ENCODE measurements at places on chromosomes 1 and 21.

- DNase-seq = no peak
Observed at GRCh38 chr1:216632980-216633379, 90.2 kb downstream of the ESRRG start.

GRCh38 chr1:115201598-115201997, 112.3 kb upstream of the TSPAN2 start:
- DNase-seq = no peak

GRCh38 chr1:248621770-248622169, 13.1 kb downstream of the OR2T11 start:
- DNase-seq = no peak

GRCh38 chr1:183583466-183583865, 6.8 kb downstream of the NCF2 start:
- DNase-seq = no peak

DNA sequence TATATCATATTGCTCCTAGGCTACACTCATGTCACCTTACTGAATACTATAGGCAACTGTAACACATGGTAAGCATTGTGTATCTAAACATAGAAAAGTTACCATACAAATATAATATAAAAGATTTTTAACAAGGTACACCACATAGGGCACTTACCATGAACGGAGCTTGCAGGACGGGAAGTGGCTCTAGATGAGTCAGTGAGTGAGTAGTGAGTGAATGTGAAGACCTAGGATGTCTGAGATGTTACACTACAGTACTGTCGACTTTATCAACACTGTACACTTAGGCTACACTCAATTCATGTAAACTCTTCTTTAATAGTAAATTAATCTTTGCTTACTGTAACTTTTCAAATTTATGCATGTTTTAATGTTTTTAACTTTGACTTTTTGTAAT, 81.0 kb upstream of the PLD5 start:
- no peak for DNase-seq

GRCh38 chr1:46244656-46245371, 2.7 kb upstream of the RAD54L start:
- peak; percentile 27 for DNase-seq

DNA sequence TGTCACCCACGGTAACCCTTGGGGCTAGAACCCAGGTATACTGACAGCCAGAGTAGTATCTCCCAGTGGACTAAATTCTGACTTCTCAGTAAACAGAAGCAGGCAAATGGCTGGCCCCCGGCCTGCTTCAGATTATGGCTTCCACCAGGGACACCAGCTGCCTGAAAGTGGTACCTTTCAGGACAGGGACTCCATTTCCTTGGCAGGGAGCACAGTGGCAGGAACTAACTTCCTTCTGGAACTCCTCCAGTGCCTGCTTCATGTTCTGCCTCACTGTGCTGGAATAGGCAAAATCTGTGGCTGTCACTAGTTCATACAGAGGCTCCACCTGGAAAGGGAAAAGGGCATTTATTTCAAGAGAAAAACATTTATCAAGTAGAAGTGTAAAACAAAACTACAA, 32.7 kb downstream of the C8B start:
- DNase-seq = no peak

- DNase-seq = peak; percentile 45
Observed at GRCh38 chr1:40476924-40477677, at the start of gene ZFP69. ZFP69 (plus strand) TSS chr1:40477290; CDS start chr1:40479362, 2,072 bp downstream.

- no peak for DNase-seq
Observed at GRCh38 chr1:235702412-235702811, 52.8 kb upstream of the GNG4 start.

- no peak for DNase-seq
Observed at GRCh38 chr1:75127916-75128717, 6.1 kb upstream of the LHX8 start.

DNA sequence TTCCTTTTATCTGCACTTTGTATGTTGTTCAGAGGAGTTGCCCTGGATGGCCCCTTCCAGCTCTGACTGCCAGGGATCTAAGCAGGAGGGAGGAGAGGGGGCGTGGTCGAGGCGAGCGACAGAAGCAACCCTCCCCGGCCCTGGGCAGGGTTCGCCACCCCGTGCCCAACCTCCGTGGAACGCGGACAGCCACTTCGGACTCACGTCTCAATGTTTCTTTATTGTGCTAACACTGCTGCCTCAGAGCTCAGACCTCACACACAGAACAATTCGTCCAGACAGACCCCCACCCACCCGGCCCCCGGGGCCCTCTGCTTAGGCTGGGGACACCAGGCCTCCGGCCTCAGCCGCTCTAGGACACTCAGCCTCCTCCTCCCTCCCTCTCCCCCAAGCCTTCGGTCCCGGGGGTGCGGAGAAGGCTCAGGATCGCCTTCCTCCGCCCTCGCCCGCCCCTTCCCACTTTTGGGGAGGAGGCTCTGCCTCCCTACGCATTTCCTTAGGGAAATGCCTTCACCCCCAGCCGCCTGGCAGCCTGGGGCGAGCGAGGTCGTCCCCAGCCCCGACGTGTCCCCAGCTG, 8.3 kb downstream of the VSIG8 start:
- DNase-seq = peak; percentile 47

DNA sequence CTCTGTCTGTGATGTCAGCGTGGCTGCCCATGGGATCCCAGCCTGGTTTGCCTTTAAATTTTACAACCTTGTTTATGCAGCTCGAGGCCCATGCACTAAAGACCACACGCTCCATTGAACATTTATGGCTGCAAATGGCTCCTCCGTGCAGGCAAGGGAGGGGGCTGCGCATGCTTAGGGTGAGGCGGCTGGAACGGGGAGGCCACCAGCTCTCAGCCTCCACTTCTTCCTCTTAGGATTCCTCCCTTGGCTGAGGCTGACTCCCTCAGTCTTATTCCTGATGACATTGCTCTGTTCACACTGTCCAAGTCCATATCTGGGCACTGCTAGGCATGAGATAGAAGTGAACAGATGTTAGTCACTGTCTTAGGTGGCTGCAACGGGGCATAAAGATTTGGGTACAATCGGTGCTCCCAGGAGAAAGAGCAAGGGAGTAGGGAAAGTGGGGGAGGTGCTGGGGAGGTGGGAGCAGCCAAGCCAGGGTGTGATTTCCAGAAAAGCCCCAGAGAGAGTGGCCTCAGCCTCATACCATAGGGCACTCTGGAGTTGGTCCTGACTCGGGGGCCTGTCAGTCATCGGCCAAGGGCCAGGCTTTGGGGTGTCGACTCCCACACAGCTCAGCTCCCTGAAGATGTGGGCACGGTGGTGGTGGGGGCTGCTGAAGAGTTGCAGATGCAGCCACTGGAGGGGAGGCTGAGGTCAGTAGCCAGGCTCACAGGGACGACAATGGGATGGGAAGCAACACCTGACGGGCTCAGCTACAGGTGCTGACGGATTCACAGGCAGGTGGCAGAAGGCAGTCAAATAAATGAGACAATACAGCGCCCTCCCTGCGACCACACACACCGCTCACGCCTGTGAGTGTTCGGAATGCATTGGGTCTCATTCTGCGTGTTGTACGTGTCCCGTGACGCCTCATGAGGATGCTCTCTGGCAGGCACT, 37.3 kb upstream of the ACTL8 start:
- no peak for DNase-seq

GRCh38 chr1:94805912-94806311, 14.2 kb upstream of the SLC44A3 start:
- DNase-seq = peak; percentile 72

- DNase-seq = peak; percentile 69
Observed at GRCh38 chr1:205588636-205589035, 43.2 kb downstream of the ELK4 start.

- peak; percentile 96 for DNase-seq
Observed at GRCh38 chr1:32724678-32725614, 22.4 kb upstream of the SYNC start.

GRCh38 chr1:190207733-190208132, 269.9 kb downstream of the BRINP3 start:
- DNase-seq = no peak

GRCh38 chr1:100538913-100539835, 1.2 kb downstream of the GPR88 start:
- no peak for DNase-seq

DNA sequence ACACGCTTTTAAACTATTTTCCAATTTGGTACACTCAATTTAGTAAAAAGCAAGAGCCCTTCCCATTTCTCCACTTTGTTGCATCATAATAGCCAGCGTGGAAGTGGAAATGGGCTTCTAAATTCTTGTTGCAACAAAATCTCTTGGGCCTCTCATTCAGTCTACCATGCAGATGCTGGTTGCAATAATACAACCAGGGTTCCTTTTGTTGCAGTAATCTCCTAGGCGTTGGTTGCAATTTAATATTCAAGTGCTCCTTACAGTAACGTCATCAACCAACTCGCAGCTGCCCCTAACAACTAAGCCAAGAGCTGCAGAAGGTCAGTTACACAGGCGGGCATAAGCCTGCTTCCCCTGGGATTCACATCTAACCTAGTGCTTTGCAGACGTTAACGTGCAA, 2.7 kb upstream of the HDGF start:
- no peak for DNase-seq

- peak; percentile 47 for DNase-seq
Observed at GRCh38 chr1:86648255-86648654, 56.1 kb upstream of the SH3GLB1 start.

DNA sequence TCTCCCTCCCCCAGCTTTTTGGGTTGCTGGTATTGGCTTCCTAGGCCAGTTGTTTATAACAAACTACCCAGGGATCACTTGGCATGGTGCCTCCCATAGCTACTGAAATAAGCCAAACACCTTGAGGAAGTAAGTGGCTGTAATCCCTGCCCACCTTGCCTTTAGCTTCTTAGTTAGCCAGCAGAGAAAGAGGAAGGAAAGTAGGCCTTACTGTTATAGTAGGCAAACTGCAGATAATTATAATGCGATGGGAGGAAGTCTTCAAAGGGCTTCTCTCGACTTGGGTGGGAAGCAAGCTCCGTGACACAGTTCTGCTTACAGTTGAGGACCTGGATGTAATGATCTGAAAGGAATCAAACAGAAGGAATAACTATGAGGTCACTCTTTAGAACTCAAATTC, 8.2 kb downstream of the P3H1 start:
- DNase-seq = no peak

GRCh38 chr1:38941527-38942019, at the start of gene RHBDL2:
RHBDL2 (minus strand) TSS chr1:38941830; CDS start chr1:38919212, 22,618 bp downstream.
- DNase-seq = peak; percentile 66

DNA sequence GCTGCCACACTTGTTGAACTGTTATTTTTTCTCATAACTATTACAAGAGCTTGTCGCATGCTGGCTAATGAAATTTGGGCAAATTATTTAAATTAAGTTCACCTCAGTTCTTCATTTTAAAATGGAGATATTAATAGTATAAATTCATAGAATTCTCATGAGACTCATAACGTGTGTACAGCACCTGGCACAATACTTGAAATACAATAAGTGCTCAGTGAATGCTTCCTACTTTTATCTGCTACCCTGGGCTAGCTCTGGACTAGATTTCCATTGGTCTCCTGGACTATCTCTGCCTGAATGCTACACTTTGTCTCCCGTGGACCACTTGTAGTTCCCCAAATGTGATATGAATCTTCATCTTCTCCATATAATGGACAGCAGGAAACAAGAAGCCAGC, 919 bp downstream of the SLAMF6 start:
- no peak for DNase-seq

DNA sequence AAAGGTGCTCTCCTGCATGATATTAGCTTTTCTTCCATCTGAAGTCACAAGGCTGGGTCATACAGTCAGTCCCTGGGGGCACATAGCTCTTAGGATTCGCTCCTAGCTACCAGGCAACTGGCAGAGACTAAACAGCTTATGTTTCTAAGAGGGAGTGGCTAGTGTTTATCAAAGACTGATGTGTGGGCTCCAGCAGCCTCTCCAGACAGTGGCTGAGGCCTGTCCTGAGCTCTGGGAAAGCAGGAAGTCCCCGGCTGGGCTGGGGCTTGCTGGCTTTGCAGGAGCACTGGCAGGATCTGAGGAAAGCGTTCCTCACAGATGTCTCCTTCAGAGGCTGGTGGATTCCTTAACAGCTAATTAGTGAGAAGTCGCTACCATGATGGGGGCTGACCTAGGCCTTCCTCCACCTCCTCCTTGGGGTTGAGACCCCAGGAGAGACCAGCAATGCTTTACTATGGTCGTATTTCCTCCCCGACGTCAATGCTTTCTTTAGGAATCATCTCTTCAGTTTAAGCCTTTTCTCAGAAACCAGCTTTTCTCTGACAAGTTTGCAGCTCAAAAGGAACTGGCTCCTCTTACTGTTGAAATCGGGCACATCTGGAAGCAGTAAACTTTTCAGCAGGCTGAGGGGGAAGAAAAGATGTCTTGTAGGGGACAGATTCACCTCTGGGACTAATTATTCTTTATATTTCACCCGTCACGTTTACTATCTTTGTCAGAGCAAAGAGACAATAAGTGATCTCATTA, 33.5 kb upstream of the HHAT start:
- peak; percentile 43 for DNase-seq

DNA sequence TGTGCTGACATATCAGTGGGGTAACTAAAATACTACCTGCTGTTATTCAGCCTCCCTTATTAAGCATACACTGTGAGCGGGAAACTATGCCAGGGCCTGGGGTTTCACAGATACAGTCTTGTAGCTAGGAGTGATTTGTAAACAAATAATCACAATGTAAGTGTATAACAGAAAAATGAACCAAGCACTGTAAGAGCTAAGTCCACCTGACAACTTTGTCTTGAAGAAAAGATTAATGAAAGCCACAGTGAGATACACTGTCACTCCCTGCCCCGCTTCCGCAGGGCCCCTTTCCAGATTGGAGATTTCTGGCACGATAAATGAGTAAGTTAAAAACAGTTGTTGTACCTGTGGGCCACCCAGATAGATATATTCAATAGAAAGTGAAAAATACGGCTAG, 4.8 kb downstream of the RCAN3 start:
- no peak for DNase-seq

DNA sequence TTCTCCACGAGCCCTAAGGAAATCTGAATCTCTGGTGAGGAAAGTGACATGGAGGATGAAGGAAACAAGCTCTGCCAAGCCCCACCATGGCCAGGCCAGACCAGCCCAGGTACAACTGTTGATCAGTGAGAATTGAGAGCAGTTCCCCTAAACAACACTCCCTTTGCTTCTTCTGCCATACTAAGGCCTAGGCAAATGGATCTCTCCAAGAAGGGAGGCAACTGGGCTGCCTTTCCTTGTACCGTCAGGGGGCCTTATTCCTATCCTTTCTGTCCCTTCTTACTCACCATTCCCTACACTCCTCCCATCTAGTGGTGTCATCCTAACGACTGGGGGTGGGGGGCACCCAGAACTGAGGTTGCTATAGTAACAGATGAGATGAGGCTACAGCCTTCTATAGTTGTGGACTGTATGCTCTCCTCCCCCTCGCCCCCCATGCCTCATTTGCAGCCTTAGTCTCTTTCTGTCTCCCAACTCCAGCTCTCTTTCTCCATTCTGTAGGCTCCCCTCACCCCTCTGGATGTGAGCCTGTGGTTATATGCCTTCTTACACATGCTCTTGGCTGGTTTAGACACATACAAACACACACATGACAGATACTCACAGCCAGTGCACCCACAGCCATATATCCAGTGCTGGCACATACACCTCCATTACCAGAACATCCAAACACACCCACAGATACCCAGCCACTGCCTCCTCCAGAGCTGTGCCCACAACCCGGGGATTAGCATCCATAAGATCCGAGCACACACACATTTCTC, 3.6 kb downstream of the PEA15 start:
- DNase-seq = no peak

DNA sequence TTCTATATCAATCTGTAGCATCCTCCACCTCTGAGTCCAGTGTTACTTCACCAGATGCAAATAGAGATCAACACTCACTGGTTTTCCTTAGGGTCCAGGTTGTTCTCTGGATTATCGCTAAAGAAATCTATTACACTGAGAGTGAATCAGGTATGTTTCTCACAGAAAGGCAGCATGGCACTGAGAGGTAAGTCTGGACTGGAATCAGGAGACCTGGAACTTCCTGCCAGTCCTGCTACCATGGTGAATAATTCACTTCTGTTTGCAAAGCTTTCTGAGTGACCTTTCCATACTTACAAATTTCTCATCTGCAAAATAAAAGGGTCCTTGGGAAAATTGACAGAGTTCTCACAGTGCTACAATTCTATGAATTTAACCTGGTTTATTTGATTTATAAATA, 1583.3 kb downstream of the MRPL39 start:
- DNase-seq = no peak

All from fibroblast of the aortic adventitia (primary cell).